ENCODE measurements at places on chromosomes 3 and 15.

DNA sequence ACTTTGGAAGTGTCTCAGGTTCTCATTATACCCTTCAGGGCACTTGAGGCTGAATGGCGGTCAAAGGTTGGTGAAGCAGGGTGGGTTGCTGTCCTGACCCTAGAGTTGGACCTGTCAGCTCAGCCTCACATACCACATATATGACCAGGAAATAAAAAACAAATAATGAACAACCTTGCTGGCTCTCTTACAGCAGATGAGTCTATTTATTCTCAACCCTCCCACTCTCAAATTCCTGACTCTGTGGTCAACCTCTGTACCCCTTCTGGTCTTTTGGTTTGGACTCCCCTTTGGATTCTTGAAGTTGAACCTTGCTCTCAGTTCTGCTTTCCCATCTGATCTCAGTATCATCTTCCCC, 16.9 kb downstream of the PPP2R3A start:
- DNase-seq = no peak

DNA sequence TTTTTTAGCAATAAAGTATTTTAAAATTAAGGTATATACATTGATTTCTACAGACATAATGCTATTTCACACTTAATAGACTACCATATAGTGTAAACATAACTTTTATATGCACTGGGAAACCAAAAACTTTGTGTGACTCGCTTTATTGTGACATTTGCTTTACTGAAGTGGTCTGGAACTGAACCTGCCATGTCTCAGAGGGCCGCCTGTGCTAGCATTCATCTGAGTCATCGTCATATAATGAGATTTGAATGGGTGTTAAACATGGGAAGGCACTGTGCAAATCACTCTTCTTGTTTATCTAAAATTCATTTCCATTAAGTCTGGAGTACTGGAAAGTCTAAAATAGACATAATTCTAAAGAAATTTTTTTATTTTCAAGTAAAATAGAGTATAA, 12.9 kb downstream of the EIF2AK4 start:
- no peak for DNase-seq

DNA sequence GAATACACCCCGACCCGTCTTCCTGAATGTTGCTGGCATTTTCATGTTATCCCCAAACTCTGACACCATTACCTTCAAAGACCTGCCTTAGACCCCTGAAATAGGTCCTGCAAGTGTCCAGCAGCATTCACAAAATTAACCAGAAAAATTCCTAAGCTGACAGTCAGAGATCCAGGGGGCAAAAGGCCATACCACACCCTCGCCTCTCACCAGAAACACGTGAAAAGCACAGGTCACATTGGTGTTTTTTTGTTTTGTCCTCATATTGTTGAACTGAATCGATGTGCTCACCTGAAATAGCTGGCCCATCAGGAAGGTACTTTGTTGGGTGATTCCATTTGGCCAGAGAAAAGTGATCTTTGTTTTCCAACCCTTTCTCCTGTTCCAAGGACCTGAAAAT, 113.1 kb upstream of the HES1 start:
- no peak for DNase-seq

DNA sequence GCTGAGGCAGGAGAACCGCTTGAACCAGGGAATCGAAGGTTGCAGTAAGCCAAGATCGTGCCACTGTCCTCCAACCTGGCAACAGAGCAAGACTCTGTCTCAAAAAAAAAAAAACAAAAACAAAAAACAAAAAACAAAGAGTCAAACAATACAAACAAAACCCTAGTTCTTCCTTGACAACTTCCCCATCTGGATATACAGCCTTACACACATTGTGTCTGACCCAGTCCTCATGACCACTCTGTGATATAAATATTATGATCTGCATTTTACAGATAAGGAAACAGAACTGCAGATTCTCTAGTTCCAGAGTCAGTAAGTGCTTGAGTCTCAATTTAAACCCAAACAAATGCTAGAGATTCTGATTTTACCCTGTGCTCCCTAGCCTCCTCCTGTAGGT, 4.8 kb upstream of the ESYT3 start:
- DNase-seq = no peak

- no peak for DNase-seq
Observed at GRCh38 chr3:166263460-166263859, 426.2 kb upstream of the BCHE start.

DNA sequence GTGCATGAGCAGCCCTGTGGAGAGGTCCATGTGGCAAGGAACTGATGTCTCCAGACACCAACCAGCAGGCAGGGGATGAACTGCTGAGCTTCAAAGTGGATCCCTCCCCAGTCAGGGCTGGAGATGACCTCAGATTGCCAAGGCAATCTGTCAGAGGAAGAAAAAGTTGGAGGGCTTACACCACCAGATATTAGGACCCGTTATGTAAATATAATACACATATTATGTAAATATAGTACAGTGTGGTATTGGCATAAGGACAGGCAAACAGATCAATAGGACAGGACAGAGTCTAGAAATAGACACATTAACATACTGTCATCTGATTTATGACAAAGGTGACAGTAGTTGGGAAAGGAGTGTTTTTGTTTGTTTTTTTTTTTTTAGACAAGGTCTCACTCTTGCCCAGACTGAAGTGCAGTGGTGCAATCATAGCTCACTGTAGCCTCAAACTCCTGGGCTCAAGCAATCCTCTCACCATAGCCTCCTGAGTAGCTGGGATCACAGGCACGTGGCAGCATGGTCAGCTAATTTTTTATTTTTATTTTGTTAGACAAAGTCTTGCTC, 18.0 kb upstream of the RAB7A start:
- DNase-seq = no peak
